ENCODE measurements at places on chromosomes 2 and 18.

GRCh38 chr2:128625963-128626759, 307.5 kb upstream of the HS6ST1 start:
- no peak for DNase-seq

DNA sequence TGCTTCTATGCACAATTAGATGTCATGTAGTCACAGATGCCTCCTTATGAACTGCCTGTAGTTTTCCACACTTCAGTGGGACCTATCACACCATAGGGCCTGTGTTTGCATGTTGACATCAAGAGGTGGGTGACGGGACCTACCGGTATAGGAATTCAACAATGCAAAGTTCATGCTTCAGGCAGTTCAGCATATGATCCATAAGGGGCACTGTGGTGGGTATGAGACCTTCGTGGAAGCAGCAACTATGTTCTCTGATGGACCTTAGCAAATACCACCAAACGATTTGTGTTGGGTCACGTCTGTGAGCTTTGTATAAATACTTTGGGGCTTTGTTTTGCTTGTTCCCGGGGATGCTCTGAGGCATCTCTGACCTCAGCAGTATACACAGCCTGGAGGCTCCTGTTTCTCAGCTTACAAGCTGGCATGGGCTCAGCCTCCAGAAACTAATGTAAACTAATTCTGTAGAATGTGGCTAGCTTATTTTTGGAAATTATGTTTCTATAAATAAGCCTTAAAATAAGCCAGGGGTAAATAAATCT, 111.6 kb downstream of the DTNA start:
- peak; percentile 6 for DNase-seq

GRCh38 chr2:145411493-145411892, 891.6 kb upstream of the ZEB2 start:
- DNase-seq = no peak

- no peak for DNase-seq
Measured at GRCh38 chr2:101518578-101519492, 43.9 kb upstream of the RFX8 start.

GRCh38 chr2:110866466-110866865, 134.1 kb downstream of the ACOXL start:
- no peak for DNase-seq

- DNase-seq = no peak
Measured at GRCh38 chr2:143675021-143675420, 545.8 kb downstream of the ARHGAP15 start.

DNA sequence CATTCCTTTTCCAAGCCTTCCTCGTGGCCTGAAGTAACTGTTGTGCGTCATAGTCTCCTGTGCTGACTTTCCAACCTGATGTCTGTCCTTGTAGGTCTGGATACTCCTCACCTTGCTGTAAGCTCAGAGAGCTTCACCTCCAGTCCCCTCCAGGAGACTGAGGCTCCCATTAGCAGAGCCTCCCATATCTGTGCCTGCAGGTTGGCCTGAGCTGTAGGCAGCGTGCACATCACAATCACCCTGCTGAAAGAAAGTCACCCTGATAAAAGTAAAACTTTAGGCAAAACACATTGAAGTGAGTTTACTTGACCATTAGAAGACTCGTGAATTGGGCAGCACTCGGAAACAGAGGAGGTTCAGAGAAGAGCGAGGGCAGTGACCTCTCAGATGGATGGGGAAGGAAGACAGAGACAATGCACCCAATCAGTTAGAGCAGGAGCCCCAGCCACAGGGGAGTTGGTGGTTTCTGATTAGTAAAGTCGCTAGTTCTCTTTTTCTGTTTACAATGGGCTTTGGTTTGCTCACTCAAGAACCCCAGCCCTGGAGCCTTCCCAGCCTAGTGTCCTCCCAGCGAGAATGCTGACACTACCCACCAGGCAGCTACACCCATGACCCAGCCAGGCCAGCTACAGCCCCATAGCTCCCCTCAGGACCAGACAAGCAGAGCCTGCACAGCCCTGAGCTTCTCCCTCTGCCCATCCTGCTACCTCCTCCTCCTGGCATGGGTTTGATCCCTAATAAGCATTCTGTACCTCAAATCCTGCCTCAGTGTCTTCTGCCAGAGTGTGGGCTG, 12.1 kb upstream of the TPO start:
- DNase-seq = no peak

DNA sequence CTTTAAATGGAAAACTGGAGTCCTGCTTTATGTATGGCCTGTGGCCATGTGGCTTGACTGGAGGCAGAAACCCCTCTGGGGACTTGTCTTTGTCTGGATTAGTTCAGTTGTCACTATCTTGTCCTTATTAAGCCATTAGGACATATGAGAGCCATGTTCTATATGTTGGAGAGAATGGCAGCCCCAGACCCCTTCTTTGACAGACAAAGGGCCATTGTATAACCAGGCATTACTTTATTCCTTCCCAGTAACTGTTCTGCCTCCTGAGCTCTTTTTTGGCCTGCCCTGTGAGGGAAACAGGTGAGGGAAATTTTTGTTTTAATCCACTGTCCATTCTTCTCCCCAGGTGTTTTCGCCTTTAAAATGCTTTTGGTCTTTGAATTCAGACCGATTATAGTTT, 43.3 kb downstream of the FSHR start:
- no peak for DNase-seq

DNA sequence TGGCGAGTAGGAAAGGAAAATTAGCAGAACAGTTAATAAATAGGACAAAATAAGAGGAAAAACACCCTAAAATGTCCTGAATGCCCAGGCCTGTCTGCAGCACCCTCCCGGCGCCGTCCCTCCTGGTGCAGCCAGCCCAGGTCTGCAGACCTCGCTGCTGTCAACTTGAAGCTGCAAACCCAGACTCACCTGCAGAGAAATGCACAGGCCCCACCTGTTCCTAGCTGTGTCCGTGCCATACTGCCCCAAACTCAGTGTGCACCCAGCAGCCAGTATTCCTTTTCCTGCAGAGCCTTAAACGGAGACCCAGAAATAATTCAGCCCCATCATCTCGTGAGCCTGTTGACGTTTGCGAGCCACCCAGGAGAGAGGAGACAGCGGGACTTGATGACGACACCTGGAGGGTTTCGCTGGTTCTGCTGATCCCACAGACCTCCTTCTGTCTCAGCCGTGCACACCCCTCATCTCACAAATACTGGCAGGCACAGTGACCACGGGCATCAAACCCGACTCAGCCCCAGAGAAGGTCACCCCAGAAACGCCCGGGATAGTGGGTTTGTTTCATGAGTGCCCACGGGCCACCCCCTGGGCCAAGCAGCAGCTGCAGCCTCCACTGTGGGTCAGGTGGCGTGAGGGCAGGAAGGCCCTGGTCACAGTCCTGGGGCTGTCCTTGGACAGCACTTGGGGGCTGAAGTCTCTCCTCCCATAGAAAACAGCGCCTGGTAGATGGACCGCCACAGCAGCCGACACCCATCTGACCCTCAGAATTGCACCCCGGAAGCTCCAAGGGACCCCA, 239.5 kb upstream of the SALL3 start:
- DNase-seq = no peak

GRCh38 chr2:238174701-238175100, 15.9 kb downstream of the ERFE start:
- DNase-seq = no peak

- DNase-seq = no peak
Measured at GRCh38 chr18:65352186-65352585, 398.6 kb upstream of the CDH7 start.

GRCh38 chr2:235793163-235793752, 299.4 kb downstream of the AGAP1 start:
- DNase-seq = no peak

GRCh38 chr2:241008711-241009121, 10.3 kb downstream of the SNED1 start:
- DNase-seq = no peak

DNA sequence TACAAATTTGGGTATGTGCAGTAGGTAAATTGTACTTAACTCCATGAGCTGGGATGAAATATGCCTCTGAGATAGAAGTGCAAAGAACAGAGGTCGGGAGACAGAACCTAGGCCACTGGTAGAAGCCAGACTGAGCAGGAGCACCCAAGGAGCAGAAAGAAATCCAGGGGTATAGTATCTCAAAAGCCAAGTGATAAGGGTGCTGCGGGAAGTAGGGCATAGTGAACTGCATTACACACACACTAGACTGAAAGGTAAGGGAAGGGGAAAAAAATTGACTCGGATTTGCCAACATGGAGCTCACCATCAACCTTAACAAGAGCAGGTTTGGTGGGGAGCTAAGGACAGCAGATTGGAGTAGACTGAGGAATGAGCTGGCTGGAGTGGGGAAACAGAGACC, 89.3 kb upstream of the TMEM247 start:
- DNase-seq = no peak

DNA sequence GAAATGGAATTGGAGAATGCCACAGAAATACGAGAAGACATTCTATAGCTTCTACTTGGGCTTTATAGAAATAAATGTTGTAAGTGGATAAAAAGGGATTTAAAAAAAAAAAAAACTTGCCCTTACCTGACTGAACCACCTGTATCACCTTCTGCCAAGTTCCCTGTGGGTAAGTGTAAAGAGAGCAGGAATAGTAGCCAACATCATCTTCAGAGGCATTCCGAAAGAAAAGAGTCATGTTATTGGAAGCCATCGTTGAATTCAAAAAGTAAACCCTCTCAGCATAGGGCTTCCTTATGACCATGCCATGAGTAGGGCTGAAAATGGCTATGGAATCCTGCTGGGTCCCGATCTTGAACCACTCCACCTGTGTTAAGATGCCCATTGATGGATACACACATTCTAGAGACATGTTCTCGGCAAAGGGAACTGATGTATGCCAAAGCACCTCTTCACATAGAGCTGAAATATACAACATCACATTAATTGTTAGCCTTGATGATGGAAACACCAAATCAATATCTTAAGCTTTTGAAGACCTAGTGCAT, 991 bp downstream of the CD226 start:
- DNase-seq = no peak

DNA sequence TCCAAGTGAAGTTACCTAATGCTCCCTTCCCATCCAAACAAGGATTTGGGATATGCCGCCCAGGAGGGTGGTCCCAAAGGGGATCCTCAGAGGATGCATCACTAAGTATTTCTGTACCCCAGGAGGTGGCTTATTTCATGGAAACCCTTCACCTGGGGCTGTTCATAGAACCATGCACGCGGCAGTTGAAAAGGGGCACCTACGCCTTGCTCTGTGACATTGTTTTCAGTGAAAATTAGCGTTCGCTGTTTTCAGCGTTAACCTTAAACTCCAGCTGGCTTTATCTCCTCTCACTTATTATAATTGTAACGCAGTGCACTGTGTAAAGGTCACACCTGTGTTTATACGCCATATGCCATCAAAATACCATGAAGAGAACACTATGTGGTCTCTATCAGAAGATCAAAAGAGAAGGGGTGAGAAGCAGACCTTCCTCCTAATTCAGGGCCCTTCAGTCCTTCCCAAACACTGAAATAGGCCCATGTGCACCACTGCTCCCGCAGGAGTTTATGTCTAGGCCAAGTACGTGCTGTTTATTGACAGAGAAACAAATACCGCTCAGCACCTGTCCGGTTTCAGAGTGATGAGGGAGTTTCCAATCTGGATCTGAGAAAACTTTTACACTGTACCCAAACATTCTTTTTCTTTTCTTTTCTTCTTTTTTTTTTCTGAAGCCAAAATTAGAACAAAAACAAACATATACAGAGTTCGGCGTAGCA, 162.1 kb downstream of the BCL2 start:
- no peak for DNase-seq

DNA sequence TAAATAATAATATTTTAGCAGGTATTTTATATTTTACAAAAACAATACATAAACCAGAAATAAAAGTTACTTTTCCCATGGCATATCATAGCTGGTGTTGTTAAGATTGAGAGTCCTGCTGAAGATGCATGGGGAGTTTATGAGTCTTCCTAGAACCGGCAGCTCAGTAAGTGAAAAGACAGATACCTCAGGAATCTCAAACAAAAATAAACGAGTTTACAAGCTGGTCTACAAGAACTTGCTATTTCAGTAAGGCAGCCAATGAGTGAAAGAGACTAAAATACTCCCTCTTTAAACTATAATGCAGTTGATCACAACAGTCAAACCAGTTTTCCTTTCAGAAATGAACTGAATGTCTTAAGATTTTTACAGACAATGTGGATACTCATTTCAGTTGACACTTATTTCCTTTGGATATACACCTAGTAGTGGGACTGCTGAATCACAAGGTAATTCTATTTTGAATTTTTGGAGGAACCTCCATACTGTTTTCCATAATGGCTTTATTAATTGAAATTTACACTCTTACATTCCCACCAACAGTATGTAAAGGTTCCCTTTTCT, 8.9 kb downstream of the GAREM1 start:
- DNase-seq = no peak

- DNase-seq = no peak
Measured at GRCh38 chr2:152283392-152283791, 51.6 kb upstream of the FMNL2 start.

DNA sequence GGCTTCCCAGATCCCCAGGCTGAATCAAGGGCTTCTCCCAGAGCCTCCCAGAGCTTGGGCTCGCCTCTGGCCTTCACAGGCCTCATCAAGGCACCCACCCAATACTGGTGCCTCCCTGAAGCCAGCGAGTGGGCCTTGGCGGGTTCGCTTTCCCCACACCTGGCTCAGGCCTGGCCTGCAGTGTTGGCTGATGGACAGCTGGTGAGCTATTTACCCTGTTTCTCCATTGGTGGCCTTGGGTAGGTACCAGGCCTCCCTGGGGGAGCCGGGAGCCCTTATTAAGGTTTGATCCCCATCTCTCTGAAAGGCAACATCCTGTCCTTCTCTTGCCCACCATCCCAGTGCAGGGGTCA, 18.2 kb upstream of the DUSP2 start:
- DNase-seq = no peak

GRCh38 chr2:213766465-213766901, 482.2 kb downstream of the SPAG16 start:
- DNase-seq = peak; percentile 2

DNA sequence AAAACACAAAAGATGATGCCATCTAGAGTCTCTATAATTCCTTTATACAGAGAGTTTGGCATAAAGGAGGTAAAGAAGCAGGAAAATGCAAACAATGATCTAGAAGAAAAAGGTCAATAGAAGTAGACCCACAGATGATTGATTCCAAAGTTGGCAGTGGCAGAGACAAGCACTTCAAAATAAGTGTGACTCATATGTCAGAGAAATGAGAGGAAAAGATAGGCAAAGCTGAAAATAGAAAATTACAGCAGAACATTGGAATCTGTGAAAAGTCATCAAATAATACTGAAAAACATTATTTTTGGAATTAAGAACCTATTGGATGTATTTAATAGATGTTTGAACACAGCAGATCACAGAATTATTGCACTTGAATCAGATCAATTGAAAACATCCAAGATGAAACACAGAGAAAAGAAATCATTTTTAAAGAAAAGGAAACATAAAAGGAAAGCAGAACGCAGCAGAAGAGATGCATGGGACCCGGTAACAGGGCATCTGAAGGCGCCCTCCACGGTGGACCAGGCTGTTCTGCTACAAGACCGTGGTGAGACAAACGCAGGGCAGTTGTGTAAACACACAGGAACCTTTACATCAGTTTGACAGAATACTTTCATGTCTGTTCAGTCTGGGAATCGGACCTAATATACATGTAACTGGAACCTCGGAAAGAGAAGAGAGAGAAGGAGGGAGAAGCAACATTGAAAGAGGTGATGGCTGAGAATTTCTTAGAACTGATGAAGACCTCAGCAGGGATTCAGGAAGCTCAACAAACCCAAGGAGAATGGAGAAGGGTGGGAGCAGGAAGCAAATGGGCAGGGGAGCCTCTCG, 74.6 kb upstream of the GPC1 start:
- no peak for DNase-seq

Data from fibroblast of the conjunctiva (primary cell).